Endothelial cell of umbilical vein (primary cell): ENCODE measurements at places on chromosomes 12 and 14. TPM values are rescaled to one million over a fixed set of nuclear protein-coding genes. Genes with fewer than 3 reads are reported as not detected.

ALKBH2 gene
- 5.4 TPM in 2 replicates for total RNA-seq

DNA sequence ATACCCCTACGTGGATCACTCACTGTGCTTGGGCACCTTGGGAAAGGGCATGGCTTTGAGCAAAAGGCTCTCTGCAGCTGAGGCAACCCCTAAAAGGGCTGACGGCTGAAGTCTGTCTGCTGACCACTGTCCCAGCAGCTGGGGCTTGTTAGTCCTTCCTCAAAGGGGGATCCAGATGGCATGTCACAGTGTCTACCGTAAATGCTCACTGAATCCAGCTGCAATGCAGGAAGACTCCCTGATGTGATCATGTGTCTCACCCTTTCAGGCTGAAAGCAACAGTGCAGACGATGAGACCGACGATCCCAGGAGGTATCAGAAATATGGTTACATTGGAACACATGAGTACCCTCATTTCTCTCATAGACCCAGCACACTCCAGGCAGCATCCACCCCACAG lies 12.4 kb downstream of the OAS1 start:
- no peak for DNase-seq

ZNF385A gene
- 7.9 and 9.6 TPM in 2 replicates for total RNA-seq

- peak; percentile 29 for DNase-seq
Observed at GRCh38 chr14:101823511-101824120, 62.1 kb downstream of the PPP2R5C start.

EXD2 gene
- total RNA-seq: 18.6 and 22.6 TPM in 2 replicates

VASH1 gene
- 168 and 246 TPM in 2 replicates for total RNA-seq

DCD gene
- total RNA-seq: not detected in 2 replicates
